ENCODE measurements at places on chromosomes 4 and X. TPM values are rescaled to one million over a fixed set of nuclear protein-coding genes. Genes with fewer than 3 reads are reported as not detected.

The H2BW2 gene
- not detected for total RNA-seq

The H2BW1 gene
- not detected for total RNA-seq

DNA sequence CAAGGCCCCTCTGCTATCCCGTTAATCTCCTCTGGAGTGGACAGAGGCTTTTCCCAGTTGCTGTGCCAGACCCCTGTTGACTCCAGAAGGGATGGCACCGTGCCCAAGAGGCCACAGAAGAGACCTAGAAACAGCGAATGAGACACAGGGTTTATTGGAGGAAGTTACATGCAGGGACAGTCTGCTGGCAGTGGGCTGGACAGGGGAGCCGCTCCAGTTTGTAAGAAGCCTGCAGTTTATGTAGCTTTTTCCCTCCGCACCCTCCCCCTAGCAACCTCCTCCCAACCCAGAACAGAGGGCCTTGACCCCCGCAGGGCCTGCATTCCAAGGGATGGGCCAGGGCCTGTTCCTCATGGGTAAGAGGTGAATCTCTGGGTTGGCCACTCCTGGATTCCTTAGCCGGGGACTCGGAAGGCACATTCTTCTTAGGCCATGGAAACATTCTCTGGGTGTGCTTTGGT lies 216.8 kb upstream of the PSAPL1 start:
- no peak overlapping the region for H3K27ac ChIP-seq
- peaks cover 69% of the 10 kb centered on the region for H3K4me1 ChIP-seq
- H3K4me3 ChIP-seq: no peak overlapping the region
- no peaks in the 10 kb centered on the region for H3K36me3 ChIP-seq
- H3K27me3 ChIP-seq: no peaks in the 10 kb centered on the region

GRCh38 chr4:11529625-11530201 lies 101.0 kb upstream of the HS3ST1 start:
- no peaks in the 10 kb centered on the region for H3K27me3 ChIP-seq
- no peak for DNase-seq
- no peaks in the 10 kb centered on the region for H3K36me3 ChIP-seq
- peaks cover 8% of the 10 kb centered on the region for H3K4me1 ChIP-seq

GRCh38 chr4:139015948-139016471 lies 429 bp downstream of the NOCT start:
- H3K27ac ChIP-seq: peak overlapping the region; percentile 96
- no peaks in the 10 kb centered on the region for H3K36me3 ChIP-seq
- DNase-seq: peak; percentile 36
- H3K4me3 ChIP-seq: peak overlapping the region; percentile 67
- H3K27me3 ChIP-seq: no peaks in the 10 kb centered on the region

DNA sequence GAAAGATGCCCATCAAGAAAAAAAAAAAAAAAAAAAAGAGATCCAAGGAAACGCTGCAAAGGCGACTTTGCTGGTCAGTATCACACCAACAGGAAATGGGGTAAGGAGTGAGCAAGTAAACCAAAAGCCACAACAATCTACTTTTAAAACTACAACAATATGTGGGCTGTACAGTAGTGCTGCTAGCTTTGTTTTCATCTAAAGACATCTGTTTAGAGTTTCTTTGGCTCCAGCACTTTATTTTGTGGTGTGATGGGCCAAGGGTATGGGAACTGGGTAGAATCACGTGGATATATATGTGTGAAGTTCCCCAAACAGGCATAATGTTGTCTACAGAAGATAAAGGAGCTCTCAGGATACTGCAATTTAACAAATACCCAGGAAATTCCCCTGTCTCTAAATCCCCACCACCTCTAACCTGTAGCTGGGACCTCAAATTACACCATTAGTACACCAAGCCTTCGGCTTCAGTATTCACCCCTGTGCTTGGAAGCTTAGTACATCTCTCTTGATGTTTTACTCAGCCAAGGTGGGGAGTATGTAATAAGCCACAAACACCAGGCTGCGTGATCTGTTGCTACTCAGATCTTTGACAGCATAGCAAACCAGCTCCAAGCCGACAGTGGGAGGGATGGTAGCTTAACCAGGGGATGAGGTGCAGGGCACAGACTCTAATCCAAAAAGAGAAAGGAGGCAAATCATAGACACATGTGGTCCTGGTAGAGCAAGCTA lies 207.9 kb downstream of the HS6ST2 start:
- no peaks in the 10 kb centered on the region for H3K4me1 ChIP-seq
- H3K4me3 ChIP-seq: no peak overlapping the region
- no peaks in the 10 kb centered on the region for H3K27me3 ChIP-seq
- no peak for DNase-seq
